Fibroblast of lung (primary cell): ENCODE measurements at places on chromosomes 5 and 9. TPM values are rescaled to one million over a fixed set of nuclear protein-coding genes. Genes with fewer than 3 reads are reported as not detected.

CNTNAP3 gene
- under 0.01 TPM in 1 of 2 replicates, not detected in the other for total RNA-seq

PFDN1 gene
- 34.4 and 35.5 TPM in 2 replicates for total RNA-seq

IFNA21 gene
- not detected in 2 replicates for total RNA-seq

SAXO1 gene
- total RNA-seq, result under 0.01 and 0.17 TPM in 2 replicates

COL27A1 gene
- total RNA-seq, result 3.6 and 5.4 TPM in 2 replicates

NUDCD2 gene
- total RNA-seq, result 6.4 and 7.4 TPM in 2 replicates

SUSD3 gene
- 2.8 and 4.6 TPM in 2 replicates for total RNA-seq

ANKRD18A gene
- total RNA-seq, result not detected in 2 replicates

PNPLA7 gene
- 1.3 and 3.0 TPM in 2 replicates for total RNA-seq

NEUROG1 gene
- total RNA-seq, result not detected in 2 replicates

PCDH12 gene
- under 0.01 TPM in 1 of 2 replicates, not detected in the other for total RNA-seq

PROB1 gene
- total RNA-seq, result 0.77 and 1.5 TPM in 2 replicates

KIF12 gene
- total RNA-seq, result not detected in 2 replicates

WDR38 gene
- total RNA-seq, result not detected in 2 replicates

IER5L gene
- 71.5 and 97.3 TPM in 2 replicates for total RNA-seq

PRLR gene
- total RNA-seq, result 0.33 TPM in 1 of 2 replicates, not detected in the other

ACSL6 gene
- 0.26 and 0.33 TPM in 2 replicates for total RNA-seq

WASHC1 gene
- 7.7 and 14.9 TPM in 2 replicates for total RNA-seq

SH3RF2 gene
- total RNA-seq, result 0.26 and 1.2 TPM in 2 replicates

SLC6A19 gene
- not detected in 2 replicates for total RNA-seq

CD74 gene
- total RNA-seq, result 3.9 and 5.9 TPM in 2 replicates

ADAMTS16 gene
- total RNA-seq, result under 0.01 and 0.17 TPM in 2 replicates

PDZD2 gene
- total RNA-seq, result under 0.01 and 0.33 TPM in 2 replicates

MLLT3 gene
- total RNA-seq, result 36.5 and 43.8 TPM in 2 replicates
